Stimulated activated CD4-positive, alpha-beta T cell treated with anti-CD3 and anti-CD28 coated beads, TNF-alpha, amount 100 ng/mL, for 24 hours (primary cell): ENCODE measurements at places on chromosomes 5 and 9.

DNA sequence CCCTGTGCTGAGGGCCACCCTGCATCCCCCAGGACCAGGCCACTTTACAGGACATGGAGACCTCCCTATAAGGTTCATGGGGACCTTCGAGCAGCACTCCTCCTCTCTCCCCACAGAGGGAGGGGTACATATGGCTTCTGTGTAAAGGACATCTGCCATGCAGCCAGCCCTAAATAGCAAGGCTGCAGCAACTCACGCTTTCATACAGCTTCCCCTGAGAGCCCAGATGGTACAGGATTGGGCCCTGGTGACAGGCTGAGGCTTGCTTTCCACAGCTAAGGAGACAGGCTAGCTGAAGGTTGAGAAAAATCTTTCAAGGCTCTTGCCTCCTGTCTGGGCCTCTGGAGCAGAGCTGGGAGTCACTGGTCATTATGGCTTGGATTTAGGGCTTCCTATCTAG, 147.0 kb upstream of the ZNF366 start:
- DNase-seq, result no peak

- DNase-seq, result no peak
Measured at GRCh38 chr9:95140821-95141220, 176.7 kb downstream of the FANCC start.

- peak; percentile 6 for DNase-seq
Measured at GRCh38 chr9:78292716-78293497, 4.0 kb upstream of the PSAT1 start.

DNA sequence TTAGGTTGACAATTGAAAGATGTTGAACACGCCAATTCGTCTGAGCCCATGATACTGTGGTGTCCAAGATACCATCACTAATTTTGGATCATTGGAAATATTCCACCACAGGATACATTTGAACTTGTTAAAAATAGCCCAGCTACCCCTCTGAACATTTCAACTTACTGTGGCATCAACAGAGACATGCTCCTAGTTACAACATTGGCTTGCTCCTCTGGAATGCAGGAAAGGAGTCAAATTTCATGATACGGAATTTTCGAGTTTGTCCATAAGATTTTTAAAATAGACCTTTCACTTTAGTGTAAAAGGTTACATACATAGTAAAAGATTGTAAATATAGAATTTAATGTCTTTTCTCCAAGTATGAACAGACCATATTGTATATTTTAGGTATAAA, 12.8 kb downstream of the SEMA5A start:
- DNase-seq, result no peak

- DNase-seq, result no peak
Measured at GRCh38 chr5:26802944-26803343, 235.4 kb downstream of the CDH9 start.

DNA sequence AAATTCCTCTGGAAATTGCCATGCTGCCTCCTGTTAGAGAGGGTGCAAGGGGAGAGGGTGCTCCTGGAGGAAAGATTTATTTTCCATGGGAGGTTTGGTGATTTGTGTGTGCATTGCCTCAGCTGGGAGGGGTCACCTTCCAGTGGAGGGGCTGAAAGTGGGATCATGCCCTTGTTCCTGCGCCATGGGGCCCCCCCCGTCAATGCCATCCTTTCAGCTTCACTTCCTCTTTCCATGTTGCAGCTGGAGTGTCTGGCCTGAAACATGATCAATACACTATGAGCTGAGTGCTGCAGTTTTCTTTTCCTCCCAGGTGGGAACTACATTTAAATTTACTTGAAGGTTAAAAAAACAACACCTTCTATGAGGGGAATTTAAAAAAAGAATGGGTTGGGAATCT, 176.8 kb downstream of the MELK start:
- no peak for DNase-seq

DNA sequence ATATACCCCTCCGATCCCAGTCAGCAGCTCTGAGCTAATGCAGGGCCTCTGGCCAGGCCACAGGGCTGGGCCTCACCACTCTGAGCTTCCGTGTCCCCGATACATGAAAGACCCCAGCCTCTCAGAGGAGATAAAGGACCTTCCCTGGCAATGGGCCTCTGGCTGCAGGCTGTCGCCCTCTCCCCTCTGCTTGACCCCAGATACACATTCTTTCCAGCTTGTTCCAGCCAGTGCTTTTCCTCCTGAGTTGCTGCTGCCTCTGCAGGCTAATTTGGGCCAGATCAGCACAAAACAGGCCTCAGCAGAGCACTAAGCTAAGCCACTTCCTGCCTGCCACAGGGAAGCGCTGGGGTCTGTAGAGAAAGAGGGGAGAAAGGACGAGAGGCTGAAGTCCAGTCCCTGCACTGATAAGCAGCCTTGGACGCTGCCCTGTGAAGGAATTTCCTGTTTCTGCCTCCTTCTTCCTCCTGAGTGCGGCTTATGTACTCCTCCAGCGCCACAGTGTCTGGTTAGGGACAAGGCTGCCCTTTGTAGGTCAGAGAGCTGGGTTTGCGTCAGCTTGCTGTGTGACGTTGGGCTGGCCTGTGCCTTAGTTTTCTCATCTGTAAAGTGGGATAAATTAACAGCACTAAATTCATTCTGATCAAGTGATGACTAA, 73.0 kb upstream of the IL17B start:
- no peak for DNase-seq

DNA sequence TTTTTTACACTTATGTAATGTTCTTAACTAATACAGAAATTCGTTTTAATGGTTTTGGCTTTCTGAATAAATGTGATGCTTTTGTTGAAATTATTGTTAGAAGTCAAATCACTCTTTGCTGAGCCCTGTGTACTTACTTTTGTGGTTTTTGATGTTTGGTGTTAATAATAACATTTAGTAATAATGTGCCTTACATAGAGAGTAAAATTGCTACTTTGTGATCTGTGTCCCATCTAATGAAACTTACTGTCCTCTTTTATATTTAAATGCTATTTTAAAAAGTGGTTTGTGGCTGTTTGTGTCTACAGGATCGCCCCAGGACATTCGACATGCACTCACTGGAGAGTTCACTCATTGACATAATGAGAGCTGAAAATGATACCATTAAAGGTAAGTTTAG, 22.1 kb downstream of the CPEB4 start:
- DNase-seq, result no peak

GRCh38 chr9:9747787-9748186, 865.0 kb downstream of the PTPRD start:
- no peak for DNase-seq

DNA sequence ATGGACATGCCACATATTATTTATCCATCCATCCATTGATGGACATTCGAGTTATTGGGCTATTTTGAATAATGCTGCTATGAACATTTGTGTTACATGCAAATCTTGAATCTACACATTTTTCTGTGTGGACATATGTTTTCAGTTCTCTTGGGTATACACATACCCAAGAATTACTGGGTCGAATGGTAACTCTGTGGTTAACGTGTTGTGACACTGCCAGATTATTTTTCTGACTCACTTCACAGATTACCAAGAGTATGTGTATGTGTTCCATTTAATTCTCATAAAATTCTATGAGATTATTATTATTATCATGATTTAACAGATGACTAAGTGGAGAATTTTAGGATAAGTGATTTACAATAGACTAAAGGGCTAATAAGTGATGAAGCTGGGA, 26.7 kb downstream of the CYFIP2 start:
- no peak for DNase-seq

- DNase-seq, result no peak
Measured at GRCh38 chr5:55066277-55066676, 36.2 kb upstream of the GZMA start.

- DNase-seq, result no peak
Measured at GRCh38 chr5:159891371-159891770, 24.9 kb upstream of the ADRA1B start.
